Stimulated activated effector memory CD8-positive, alpha-beta T cell treated with anti-CD3 and anti-CD28 coated beads, Interleukin-12 subunit alpha, Interleukin-12 subunit beta, amount 100 ng/mL, for 72 hours (primary cell): ENCODE measurements at places on chromosomes 6 and 20.

DNA sequence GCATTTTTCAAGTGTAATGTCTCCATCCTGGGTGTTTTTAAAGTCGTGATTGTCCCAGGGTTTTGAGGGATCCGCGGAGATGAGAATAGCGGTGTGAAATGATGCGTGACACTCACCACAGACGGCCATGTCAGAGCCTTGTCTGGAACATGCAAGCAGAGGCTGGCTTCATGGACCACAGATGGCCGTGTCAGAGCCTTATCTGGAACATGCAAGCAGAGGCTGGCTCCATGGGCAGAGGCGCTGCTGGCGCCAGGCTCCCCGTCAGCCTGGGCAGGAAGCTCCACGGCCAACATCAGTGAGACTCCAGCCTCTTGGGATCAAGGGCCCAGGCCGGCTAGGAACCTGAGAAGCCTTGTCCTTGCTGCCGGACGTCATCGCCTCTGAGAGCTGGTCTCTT lies 7.7 kb upstream of the MRGBP start:
- DNase-seq: no peak

DNA sequence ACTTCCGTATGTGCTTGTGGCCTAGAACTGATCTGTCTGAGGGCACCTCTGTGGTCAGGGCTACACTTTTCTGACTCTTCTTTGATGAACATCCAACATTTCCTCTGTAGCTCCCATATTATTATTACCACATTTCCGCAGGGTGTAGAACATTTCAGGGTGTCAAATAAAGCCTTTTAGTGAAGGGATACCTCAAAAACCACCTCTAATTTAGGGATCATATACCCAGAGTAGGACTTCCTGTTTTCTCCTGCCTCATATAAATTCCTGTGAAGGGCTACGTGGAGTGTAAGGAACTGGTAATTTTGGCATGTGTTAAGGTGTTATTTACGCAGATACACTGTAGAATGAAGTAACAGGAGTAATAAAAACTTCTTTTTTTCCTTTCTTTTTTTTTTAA lies 5.5 kb upstream of the MUC22 start:
- DNase-seq: no peak

DNA sequence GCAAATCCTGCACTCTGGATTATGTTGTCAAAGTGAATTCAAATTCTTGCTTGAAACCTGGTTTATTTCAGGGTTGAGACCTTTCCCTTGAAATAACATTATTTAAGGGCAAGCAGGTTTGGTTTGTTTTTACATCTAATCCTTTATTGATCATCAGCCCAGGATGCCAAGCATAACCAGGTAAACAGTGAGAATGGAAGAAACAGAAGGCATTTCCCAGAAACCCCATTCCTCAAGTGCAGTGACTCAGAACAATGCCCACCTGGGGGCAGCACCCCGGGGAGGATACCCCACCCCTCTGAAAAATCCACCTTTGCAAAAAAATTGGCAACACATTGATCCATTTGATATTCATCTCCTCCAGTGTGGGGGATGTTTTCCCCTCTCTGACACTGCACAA lies 32.5 kb downstream of the POFUT1 start:
- DNase-seq: no peak

- DNase-seq: no peak
Observed at GRCh38 chr6:20408851-20409250, 7.2 kb downstream of the E2F3 start.

- DNase-seq: peak; percentile 60
Observed at GRCh38 chr20:59751075-59751711, 146.9 kb downstream of the PHACTR3 start.
